ENCODE measurements at places on chromosomes 2 and 18.

- DNase-seq, result no peak
These were observed 173.6 kb downstream of the GALR1 start for GRCh38 chr18:77422974-77423867.

- DNase-seq, result no peak
These were observed 213.6 kb upstream of the FAM98A start for GRCh38 chr2:33812707-33813106.

- no peak for DNase-seq
These were observed 14.5 kb downstream of the IL1R2 start for GRCh38 chr2:102005989-102006885.

- DNase-seq, result no peak
These were observed 21.3 kb downstream of the IL18RAP start for GRCh38 chr2:102444233-102444632.

Measured in left forelimb (tissue), 1 donor.